ENCODE measurements at places on chromosomes 11 and 22.
A peak's percentile ranks its signal among the peaks of the same experiment; 100 is the strongest.

DNA sequence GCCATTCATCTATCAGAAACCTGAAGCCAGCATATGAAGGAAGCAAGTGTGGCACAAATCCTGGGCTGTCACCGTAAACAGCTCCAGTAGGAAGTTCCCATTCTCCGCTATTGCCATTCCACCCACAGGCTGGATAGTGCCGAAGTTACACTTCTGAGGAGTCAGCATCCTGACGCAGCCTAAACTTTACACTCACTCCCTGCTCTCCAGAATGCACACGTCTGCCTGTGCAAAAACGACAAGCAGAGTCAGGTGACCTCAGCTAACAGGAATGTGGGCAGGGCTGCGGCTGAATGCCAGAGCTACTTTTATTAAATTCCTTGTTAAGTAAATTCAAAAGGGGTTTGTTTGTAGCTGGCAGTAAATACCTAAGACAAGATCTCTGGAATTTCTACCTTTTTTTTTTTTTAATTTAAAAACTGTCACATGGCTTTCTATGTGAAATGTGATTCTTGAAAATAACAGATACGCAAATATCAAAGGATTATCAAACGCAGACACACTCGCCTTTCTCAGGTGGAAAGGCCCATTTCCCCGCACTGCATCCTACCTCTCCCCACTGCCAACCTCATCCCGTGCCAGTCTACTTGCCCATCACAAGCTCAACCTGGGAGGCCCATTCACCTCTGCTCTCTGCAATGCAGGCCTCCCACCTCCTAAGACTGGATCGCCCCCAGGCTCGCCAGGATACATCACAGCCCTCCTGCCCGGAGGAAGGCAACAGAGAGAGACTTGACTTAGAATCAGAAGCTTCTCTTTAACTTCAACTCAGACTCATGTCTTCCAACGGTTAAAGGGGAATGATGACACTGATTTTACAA, 33.5 kb downstream of the NFRKB start:
- DNase-seq = peak; percentile 94

DNA sequence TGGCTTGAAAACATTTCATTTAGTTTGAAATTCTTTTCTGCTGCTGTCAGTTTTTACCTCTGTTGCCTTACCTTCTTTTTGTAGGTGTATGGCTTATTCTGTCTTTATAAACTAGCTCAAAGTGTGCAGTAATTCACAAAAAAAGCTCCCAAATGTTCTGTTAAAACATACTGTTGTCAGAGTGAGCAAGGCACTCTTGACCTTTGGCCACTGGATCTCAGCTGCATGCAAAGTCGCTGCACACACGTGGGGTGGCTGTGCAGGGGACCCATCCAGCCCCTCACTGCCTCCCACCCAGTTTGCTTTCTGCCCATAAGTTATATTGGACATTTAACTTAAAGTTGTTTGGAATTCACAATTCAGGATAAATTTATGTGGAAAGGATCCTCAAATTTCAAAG, 92.2 kb downstream of the AMOTL1 start:
- DNase-seq = no peak

- no peak for DNase-seq
Observed at GRCh38 chr11:20363149-20363499, 390 bp upstream of the HTATIP2 start.

DNA sequence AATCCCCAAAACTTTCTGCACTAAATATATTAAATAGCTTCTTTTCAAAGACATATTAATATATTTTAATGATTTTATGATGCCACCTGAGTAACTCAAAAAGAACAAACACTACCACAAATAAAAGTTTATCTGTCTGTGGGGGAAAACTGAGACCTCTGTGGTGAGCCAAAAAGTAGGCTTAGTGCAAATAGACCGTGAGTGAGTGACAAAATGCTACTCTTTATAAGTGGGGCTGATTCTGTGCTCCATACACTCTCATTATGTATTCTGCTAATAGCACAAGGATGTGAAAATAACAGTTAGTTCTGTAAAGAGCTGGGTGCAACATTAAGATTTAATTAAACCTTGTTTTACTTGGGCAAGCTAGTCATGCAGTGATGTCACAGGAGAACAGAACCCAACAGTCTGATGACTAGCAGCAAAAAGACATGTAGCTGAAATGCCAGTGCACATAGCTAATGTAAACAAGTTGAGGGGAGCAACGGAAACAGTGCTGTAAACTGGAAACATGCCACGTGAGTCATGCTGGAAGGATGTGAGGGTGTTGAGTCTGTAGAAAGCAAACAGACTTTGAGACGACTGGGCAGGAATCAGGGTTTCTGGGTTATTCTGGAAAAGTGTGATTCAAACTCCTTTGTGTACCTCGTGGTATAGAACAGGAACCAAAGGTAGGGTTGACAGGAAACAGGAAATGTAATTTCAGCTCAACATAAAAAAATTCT, 1130.4 kb downstream of the LRRC4C start:
- DNase-seq = peak; percentile 96

DNA sequence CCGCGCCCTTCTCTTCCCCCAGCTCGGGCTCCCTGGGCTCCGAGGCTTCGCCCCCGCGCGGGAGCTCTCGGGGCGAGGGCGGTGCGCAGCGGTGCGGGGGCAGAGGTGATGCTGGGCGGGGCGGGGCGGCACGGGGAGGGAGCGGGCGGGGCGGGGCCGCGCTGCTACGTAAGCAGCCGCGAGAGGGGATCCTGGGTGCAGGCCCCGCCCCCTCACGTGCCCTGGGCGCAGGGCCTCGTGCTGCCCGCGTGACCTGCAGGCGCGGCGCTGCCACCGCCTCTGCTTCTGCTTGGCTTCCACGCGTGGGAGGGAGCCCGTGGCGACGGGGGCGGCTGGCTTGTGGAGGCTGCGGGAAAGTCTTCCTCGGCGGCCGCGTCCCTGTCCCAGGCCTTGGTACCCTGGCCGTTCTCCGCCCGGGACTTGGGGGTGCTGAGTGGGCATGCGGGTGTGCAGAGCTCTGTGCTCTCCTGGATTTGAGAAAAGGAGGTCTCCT, 132.6 kb upstream of the HSD17B12 start:
- peak; percentile 15 for DNase-seq

GRCh38 chr11:114192841-114193389, 103.3 kb upstream of the NNMT start:
- no peak for DNase-seq

GRCh38 chr11:2156416-2157182, 4.4 kb downstream of the INS start:
- peak; percentile 88 for DNase-seq

- peak; percentile 54 for DNase-seq
Observed at GRCh38 chr11:119594639-119595249, 134.3 kb downstream of the NECTIN1 start.

GRCh38 chr11:133015457-133015856, 516.8 kb downstream of the OPCML start:
- DNase-seq = no peak

- no peak for DNase-seq
Observed at GRCh38 chr11:92325416-92325815, 100.8 kb downstream of the FAT3 start.

DNA sequence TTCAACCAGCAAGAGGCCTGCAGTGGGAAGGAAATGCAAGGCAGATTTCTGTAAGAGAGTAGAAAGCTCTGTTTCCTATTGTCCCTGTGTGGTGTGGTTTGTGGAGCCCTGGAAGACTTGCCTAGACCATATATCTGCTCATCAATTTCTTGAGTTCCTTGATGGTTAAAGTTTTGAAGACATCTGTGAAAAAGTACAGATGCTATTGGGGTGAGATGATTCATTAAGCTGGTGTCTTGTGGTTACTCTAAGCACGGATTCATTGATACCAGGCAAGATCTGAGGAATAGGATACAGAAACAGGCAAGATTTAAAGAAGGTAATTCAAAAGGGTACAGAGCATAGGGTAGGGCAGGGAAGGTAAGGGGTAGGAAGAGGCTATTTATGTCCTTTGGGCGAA, 275.8 kb upstream of the SESN3 start:
- peak; percentile 12 for DNase-seq

DNA sequence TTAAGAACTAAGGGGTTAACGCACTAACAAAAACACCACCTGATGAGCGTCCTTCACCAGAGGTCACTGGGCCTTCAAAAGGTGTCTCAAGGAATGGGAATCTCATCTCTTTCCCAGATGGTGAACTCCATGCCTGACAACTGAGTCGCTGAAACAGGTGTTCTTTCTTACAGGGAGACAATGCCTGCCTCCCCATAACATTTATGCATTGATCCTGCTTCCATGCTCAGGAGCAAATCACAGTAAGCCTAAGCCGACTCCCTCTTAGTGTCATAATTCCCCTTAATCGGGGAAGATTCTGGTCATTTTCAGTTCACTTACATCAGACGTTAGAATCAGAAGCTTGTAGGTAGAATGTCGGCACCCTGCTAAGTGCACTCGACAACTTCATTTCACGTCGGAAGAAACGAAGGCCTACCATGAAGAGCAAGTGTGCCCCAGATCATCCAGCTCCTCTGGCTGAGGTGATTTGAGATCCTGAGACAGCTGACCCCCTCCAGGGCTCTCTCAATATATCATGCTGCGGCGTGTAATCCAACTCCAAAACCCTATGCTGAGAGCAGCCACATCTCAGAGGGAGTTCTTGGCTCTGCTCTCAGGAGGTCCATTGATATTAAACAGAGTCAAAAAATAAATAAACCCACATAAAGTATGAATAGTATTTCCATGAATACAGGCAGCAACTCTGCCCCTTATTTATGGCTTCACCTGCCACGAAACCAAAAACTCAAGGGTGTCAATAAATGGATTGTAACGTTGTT, 163.1 kb downstream of the LARGE1 start:
- no peak for DNase-seq

DNA sequence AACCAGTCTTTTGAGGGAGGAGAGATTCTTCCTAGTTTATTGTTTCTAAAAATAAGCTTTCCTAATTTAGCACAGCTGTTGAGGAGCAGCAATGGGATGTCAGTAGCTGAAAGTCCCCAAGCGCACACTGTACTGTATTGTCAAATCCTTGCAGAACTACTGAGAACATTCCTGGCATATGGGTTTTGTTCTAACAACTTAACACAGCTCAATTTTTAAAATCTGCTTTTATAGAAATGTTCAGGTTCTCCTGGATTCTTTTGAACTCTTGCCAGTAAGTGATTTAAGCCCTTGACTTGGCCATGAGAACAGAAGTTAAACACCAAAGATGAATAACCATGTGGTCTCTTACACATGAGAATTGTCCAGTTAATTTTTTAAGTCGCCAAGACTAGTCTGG, 218.6 kb downstream of the FAT3 start:
- no peak for DNase-seq

- DNase-seq = no peak
Observed at GRCh38 chr11:111386611-111387150, 7.6 kb upstream of the POU2AF1 start.

DNA sequence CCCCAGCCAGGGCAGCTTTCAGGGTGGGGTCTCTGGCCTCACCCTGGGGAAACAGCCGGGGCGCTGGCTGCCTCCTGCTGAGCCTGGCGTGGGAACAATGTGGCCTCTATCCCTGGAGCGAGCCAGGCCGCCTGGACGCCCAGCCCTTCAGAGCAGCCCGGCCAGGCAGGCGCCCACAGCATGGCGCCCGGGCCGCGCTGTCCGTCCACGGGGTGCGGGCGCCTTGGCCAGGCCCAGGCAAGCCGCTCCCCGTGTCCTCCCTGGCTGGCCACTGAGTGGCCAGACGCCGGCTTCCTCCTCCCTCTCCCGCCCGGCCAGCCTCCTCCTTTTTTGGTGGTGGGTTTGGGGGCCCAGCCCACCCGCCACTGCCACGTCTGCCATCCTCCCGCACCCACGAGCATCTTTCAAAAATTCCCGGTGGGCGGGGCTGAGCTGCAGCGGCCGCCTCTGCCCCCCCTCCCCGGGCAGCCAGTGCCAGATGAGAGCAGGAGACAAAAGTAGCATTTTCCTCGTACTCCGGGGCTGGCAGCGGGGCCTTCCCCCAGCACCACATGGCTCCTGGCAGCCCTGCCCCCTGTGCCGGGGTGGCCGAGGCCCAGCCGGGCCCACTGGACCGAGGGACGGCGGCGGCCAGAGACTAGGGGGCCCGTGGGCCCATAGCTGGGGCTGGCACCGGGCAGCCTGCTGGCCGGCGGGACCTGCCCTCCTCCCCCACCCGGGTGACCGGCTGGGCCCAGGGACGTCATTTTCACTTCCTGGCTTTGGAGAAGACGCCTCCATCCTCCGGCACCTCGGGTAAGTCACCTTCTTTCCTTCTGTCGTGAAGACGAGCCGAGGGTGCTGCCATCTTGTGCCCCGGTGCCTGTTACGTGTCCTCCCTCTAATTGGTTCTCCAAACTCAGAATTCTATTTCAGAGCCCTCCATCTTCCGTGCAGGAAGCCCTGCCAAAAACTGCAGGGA, 70.2 kb upstream of the PPARA start:
- DNase-seq = peak; percentile 81
